ENCODE measurements at places on chromosomes 12 and 14.

- DNase-seq = peak; percentile 55
Measured at GRCh38 chr12:130680451-130680990, 35.6 kb downstream of the RIMBP2 start.

DNA sequence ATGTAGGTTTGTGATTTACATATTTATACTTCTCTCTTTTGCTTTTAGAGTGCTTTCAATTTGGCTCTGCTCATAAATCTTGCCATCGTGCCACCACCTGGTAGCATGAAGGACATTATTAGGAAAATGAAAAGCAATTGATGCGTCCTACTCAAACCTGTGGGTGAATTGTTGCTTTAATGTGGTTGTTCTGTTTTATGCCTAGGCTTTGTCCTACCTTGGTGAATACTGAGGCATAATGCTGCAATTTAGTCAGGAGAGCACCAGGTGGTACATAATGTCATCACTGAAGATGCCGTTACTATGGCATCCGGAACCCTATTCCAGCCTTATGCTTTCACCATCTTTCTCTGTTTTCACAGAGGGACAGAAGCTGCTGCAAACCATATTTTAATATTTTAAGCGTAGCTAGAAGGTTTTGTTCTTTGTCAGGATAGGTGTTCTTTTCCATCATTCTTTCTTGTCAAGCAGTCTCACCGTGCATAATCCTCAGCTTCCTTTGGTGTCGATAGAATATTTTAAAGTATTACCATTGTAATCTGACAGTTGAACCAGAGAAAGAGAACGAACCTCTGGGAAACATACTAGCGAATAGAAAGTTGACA, 68.5 kb upstream of the PKP2 start:
- DNase-seq = no peak

- DNase-seq = no peak
Measured at GRCh38 chr14:50545618-50546017, 13.2 kb upstream of the MAP4K5 start.

GRCh38 chr14:61631045-61631687, 64.1 kb upstream of the HIF1A start:
- no peak for DNase-seq

GRCh38 chr14:69261761-69262331, 1.9 kb downstream of the GALNT16 start:
- DNase-seq = no peak

DNA sequence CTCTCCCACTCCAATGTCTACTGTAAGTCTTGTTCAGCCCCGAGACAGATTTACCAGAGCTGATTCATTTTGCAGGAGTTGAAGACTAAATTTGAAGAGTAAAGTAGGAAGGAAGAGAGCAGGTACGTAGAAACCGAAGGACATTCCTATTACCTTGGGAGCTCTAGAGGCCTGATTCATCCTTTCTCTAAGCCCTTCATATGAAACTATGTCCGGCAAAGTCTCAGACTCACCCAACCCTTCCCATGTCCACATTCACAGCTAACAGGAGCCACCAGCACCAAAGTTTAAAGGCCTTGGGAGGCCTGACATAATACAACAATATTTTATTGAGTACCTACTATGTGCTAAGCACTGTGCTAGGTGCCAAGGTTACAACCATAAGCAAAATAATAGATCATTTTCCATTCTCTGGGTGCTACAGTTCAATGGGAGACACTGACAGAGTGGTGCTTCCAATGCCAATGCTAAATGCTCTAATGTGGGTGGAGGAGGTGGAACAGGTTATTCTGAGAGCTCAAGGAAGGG, 86.6 kb downstream of the PHLDA1 start:
- DNase-seq = no peak

- peak; percentile 72 for DNase-seq
Measured at GRCh38 chr12:7645395-7646177, 20.1 kb downstream of the APOBEC1 start.

GRCh38 chr14:88612981-88613380, 50.1 kb downstream of the ZC3H14 start:
- no peak for DNase-seq

- peak; percentile 82 for DNase-seq
Measured at GRCh38 chr12:122947352-122947792, 18.9 kb downstream of the ABCB9 start.

DNA sequence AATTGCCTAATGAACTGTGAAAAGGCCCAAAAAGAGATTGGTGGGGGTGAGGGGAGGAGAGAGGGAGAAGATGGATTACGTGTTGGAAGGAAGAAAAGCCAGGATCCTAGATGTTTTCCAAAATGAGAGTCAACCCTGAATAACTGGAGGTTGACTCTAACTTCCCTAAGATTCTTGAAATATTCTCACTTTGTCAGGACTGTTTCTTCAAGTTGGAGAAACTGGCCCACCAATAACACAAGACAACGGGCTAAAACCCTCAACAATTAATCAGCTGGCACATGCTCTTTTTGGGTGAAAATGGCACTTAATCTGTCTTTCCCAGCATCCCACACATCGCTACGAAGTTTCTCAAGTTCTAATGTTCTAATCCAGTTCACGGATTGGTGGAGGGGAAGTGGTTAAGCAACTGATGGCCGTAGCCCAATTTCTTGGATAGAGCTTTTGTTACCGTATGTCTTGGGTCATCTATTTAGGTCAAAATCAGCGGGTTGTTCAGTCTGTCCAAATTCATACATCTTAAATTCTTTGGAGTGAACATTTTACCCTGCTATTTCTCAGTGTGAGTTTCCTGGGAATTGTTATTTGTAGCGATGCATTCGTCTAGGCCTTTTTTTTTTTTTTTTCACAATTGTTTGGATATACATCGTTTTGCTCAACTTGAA, 49.0 kb downstream of the GPHB5 start:
- no peak for DNase-seq

- no peak for DNase-seq
Measured at GRCh38 chr12:110249716-110250225, 31.3 kb upstream of the ATP2A2 start.

DNA sequence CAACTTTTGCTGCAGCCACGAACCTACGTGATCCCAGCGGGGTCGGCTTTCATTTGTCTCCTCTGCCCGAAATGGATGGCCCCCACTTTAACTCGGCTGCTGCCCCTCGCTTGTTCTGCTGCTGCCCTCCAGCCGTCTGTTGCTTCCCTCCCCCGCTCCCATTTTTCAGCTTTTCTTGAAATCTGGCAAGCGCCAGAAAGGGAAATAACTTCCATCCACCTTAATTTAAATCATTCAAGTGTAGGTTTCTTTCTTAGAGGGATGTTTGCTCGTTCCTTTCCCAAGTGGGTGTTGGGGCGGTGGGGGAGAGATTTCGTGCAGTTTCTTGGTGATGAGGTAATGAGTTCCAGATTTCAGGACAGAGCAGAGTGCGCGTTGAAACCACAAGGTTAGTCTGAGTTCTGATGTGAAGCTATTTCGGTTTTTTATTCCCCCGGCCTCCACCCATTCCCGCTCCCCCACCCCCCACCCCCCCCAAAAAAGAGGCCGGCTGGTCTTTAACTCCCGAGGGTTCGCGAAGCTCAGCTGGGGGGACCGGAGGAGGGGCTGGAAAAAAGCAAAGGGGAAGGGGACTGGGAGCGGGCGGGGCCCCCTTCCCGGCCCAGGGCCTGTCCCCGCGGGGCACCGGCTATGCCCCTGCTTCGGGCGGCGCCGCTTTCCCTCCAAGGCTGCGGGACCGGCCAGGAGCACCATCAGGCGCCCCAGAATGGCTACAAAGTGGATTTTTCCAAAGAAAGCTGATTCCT, 2.2 kb upstream of the ZFP36L1 start:
- DNase-seq = peak; percentile 79

DNA sequence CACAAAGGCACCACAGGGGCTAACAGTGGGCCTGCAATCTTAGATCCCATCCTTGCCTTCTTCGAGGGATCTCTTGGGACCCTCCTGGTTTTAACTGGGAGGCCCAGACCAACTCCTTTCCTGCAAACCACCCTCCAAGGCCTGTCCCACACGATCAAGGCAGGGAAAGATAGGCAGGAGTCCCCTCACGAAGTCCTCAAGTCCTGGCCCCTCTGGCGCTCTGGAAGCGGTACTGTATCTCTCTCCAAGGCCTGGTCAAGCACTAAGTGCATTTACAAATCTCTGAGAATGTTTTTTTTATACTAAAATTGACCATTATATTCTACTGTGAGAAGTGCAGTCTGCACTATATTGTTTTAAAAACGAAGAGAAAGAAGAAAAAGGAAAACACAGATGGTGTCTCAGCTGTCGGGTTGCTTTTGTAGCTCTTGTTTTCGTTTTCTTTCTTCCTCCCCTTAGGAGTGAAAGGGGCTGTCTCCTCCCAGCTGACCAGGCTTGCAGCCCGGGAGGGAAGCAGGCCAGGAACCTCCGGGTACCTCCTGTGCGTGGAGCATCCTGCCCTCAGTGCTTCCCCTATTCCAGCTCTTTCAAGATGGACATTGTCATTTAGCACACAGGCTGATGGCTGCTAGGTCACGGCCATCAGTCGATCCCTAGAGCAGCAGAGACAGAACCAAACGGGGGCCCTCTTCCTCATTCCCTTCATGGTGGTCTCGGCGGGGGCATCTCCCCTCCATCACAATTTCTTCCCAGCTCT, 56.7 kb downstream of the FAM222A start:
- DNase-seq = no peak

GRCh38 chr14:21025371-21026273, 761 bp upstream of the NDRG2 start:
- DNase-seq = no peak

GRCh38 chr12:76692846-76693245, 71.1 kb upstream of the ZDHHC17 start:
- DNase-seq = no peak

DNA sequence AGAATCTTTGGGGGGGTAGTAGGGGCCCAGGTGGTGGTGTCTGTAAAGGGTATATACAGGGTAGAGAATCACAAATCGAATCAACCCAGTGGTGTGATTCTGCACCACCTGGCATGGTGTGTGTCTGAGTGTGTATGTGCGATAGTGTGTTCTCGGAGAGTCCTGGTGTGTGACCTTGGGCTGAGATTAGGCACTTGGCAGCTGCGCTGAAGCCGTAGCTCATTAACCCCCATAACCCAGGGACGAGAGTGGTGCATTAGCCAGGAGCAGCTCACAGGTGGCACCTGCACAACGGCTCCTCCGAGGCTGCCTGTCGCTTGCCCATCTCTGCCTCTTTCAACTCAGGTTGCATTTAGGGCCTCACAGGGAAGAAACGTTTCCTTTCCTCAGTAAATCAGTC, 15.6 kb upstream of the TESC start:
- DNase-seq = no peak

DNA sequence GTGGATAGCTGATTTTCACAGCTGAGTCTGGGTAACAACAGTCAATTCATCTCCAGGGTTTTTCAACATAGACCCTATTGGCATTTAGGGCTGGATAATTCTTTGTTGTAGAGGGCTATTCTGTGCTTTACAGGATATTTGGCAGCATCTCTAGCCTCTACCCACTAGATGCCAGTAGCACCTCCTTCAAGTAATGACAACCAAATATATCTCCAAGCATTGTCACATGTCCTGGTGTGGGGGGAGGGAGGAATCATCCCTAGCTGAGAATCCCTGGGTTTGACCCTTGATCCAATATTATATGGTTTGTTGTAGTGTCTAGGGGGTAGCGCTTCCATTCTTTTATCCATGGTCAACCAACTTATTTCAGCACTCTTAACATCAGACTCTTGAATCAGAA, 157.2 kb downstream of the ANO4 start:
- DNase-seq = no peak

DNA sequence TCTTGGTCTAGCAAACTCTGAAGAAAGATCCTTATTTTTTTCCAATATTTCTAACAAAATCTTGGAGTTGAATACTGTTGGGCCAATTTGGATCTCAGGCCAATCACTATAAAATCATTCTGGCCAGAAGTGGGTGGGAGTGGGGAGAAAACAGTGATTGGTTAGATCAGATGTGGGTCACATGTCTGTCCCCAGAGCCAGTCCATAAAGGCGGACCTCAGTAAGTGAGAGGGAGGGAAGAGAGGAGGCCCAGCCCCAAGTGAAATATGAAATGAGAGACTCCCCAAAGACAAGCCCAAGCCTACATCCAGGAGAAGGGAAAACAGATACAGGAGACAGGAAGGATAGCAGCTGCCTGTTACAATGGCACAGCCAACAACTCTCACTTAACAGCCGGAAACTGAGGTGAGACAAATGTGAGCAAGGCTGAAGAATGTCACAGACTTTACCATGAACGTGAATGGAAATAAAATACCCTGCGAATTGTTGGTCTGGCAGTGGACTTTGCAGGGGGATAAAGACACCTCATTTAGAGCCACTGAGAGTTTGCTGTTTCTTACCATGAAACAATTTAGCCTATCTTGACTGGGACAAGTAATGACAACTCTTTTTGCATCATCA, 144.7 kb downstream of the HMGA2 start:
- DNase-seq = no peak

- no peak for DNase-seq
Measured at GRCh38 chr14:97705976-97706375, 908.8 kb downstream of the VRK1 start.

DNA sequence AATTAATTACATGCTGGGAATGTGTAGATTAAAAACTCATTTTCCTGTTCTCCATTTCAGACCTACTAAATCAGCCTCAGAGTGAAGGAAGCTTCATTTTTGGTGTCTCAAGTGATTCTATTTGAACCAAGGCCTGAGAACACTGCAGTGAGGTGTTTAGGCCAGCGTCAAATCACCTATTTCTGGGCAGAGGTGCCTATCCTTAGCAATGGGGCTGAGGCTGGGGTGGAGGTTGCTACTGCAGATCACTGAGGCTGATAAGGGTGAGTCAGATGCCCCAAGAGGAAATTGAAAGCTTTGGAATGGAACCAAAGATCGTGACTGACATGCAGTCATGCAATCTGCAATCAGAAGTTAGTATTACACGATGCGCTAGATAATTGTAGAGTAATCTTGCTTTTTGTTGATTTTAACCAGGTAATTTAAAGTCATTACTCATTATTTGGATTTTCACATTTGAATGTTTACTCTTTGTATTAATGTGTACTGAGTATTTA, 4.4 kb downstream of the TXNRD1 start:
- DNase-seq = peak; percentile 71

- DNase-seq = no peak
Measured at GRCh38 chr12:95624589-95624988, 73.3 kb upstream of the USP44 start.

DNA sequence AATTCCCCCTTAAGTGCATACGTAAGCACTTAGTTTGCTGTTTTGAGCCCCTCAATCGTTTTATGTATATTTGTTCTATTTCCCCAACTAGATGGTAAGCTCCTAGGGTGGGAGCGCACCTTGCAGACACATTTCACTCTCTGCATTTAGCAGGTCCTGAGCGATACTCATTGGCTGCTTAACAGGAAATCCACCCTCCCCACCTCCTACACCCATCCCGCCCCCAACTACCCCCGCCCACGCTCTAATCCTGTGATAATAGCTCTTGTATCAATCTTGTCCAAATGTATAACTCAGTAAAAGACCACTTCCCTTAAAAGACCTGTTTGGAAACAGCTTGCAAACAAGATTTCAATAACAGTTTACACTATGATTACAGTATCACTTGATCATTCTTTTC, 8.1 kb downstream of the LPAR5 start:
- DNase-seq = no peak

All from suppressor macrophage treated with lipopolysaccharide for 1 hour (primary cell).